H9 (cell line): ENCODE measurements at places on chromosomes 2 and 18.

GRCh38 chr18:58609536-58609993 lies 19.3 kb downstream of the ALPK2 start:
- no peak for DNase-seq

GRCh38 chr2:67566285-67566684 lies 169.2 kb downstream of the ETAA1 start:
- no peak for DNase-seq

DNA sequence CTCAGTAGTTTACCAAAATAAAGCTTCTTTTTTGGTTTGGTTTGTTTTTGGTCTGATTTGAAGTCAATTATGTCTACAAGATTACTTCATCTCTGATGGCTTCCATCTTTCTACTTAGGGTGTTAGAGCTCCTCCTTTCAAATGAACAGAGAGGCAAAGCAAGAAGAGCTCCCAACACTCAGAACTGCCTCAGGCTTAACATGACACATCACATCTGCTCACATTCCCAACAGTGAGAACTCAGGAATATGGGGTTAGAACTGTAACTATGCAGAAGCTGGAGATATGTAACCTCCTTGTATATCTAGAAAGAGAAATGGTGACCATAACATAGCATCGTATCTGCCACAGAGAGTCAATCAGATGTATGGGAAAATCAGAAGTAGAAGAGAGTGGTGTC lies 11.4 kb upstream of the LRATD1 start:
- DNase-seq = no peak

GRCh38 chr2:134630504-134631159 lies 88.2 kb downstream of the TMEM163 start:
- DNase-seq = no peak

- DNase-seq = peak; percentile 50
Measured at GRCh38 chr18:75208155-75208835, 644 bp downstream of the PTGR3 start.

GRCh38 chr2:127046579-127046978 lies 60.4 kb downstream of the BIN1 start:
- peak; percentile 22 for DNase-seq

DNA sequence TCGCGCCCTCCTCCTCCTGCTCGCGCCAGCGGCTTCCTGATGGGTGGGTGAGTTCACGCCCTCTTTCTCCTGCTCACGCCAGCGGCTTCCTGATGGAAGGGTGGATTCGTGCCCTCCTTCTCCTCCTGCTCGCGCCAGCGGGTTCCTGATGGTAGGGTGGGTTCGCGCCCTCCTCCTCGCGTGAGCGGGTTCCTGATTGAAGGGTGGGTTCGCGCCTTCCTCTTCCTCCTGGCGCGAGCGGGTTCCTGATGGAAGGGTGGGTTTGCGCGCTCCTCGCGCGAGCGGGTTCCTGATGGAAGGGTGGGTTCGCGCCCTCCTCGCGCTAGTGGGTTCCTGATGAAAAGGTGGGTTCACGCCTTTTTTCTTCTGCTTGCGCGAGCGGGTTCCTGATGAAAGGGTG lies 62.0 kb upstream of the MGAT5 start:
- DNase-seq = no peak

GRCh38 chr2:159145745-159146354 lies 140.7 kb downstream of the WDSUB1 start:
- no peak for DNase-seq

DNA sequence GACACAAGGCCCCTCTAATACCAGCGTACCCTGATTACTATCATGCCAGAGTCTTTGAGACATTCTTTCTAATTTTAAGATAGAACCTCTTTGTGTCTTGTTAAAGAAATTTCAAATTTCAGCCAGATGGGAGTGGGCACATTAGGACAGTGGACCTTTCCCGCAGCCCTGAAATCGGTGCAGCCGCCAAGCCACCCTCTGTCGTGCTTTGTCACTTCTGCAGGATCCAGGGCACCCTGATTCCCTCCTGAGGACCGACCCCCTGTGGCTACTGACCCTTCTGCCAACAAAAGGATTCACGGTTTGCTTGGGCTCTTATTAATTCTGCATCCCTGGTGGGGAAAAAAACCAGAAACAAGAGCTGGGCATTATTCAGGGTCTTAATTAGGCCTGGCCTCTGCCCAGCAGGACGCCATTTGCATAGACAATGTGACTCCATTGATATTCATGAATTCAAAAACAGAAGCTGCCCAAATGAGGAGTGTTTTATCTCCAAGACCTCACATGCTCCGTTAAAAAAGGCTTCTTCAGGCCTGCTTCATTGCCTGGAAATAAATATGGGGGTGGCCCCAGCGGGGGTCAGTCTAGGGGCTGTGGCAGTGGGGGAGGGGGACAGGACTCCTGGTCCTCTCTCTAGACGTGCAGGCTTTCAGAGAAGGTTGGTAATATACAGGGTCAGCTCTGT lies 116.9 kb downstream of the ALPK2 start:
- peak; percentile 81 for DNase-seq

DNA sequence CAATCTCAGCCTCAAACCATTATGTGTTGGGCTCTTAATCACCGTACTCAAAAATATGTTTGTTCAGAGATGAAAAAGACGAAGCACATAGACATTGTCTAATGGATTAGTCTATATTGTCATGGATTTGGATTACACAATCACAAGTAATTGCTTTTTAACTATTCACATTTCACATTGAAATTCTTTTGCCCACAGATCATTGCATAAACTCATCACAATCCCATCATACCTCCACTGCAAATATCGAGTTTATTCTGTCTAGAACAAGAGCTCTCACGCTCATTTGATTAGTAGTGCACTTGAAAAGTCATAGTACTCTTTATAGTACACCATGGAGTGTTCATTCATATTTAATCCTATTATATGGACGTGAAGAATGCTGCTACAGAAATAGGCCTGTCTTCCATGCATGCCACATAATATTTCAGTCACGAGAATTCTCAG lies 97.9 kb upstream of the SOX11 start:
- DNase-seq = no peak
